ENCODE measurements at places on chromosomes 6 and 20.

DNA sequence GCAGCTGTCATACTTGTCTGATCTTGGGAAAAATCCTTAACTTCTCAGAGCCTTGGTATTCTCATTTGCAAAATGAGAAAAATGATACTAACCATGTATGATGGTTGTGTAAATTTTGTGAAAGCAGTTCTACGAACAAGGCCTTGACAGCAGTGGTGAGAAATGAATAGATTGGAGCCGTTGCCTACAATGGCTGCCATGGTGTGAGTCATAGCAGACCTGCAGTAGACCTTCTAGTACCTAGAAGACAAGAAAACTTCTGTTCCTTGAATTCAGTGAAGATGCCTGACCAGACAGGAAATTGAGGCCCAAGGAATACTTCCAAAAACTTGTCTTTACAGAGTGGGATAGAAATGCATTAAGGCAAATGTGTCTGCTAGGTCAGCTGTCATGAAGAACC, 338.9 kb downstream of the QKI start:
- DNase-seq = no peak

DNA sequence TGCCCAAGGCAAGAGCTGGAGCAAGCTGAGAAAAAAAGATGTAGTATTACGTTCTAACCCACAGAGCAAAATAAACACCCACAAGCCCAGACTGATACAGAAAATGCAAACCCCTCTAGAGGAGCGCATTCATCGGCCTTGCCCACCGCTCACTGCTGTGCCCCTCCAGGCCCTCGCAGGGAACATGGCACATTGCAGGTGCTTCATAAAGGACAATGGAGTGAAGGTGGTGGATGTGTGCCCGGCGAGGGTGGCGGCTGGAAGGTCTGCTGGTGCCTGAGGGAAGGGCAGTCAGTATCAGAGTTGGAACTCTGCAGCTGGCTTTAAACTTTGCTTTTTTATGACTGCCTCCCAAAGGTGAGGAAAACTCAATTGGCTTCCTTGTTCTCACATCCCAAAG, 18.5 kb upstream of the IRF4 start:
- DNase-seq = no peak

DNA sequence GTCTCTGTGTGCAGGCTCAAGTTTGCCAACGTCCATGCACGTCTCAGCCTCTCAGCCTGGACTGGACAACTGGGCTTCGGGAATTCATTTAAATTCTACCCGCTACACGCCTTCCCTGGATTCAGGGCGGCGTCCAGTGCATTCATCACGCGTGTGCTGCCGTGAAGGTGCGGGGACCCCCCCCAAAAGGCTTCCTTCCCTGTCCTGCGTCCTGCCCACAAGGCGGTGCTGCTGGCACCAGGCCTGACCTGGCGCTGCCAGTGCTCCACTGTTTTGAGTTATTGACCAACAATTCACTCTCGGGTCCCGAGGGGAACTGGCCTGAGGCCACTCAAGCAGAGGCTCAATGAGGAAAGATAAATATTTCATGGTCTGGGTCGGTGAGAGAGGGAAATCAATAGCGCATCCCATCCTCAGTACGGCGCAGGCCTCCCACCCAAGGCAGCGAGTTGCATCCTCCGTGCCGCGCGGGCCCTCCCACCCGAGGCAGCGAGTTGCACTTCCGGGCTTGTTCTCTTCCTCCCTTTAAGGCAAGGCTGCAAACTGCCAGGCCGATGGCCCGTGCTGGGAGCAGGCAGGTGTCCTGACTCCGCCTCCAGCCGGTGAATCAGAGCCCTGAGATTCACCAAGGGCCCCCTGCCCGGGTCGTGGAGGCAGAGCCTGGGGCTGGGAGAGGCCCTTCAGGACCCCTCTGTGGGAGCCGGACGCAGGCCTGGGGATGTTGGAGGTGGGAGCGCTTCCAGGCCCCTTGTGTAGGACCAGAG, 22.8 kb upstream of the BHLHE23 start:
- DNase-seq = no peak

- DNase-seq = no peak
Observed at GRCh38 chr6:160238761-160239751, 19.6 kb downstream of the SLC22A2 start.

- DNase-seq = no peak
Observed at GRCh38 chr20:17036541-17036940, 190.3 kb upstream of the PCSK2 start.

GRCh38 chr20:1283522-1284510, 17.7 kb downstream of the SNPH start:
- no peak for DNase-seq

GRCh38 chr6:16413399-16413798, 175.0 kb downstream of the GMPR start:
- peak; percentile 68 for DNase-seq

DNA sequence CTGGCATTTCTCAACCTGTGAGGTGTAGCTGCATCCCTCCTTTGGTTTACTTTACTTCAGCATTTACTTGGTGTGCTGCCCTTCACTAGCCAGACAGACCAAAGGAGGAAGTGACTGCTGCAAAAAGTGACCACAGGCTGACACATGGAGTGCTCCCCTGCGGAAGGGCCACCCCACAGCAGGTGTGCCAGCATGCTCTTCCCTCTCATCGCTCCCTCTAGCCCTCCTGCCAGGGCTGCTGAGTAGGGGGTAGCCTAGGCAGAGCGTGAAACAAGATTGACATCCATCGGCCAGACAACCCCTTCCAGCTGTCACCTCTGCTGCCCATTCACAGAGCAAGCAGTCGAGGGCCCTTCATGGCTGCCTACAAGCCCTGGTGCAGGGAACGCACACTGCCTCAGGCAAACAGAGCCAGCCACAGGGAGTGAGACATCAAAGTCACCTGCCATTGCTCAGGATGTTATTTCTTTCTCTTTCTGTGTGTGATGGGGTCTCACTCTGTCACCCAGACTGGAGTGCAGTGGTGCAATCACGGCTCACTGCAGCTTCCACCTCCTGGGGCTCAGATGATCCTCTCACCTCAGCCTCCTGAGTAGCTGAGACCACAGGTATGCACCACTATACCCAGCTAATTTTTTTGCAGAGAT, 102.0 kb upstream of the RPS6KA2 start:
- DNase-seq = no peak

DNA sequence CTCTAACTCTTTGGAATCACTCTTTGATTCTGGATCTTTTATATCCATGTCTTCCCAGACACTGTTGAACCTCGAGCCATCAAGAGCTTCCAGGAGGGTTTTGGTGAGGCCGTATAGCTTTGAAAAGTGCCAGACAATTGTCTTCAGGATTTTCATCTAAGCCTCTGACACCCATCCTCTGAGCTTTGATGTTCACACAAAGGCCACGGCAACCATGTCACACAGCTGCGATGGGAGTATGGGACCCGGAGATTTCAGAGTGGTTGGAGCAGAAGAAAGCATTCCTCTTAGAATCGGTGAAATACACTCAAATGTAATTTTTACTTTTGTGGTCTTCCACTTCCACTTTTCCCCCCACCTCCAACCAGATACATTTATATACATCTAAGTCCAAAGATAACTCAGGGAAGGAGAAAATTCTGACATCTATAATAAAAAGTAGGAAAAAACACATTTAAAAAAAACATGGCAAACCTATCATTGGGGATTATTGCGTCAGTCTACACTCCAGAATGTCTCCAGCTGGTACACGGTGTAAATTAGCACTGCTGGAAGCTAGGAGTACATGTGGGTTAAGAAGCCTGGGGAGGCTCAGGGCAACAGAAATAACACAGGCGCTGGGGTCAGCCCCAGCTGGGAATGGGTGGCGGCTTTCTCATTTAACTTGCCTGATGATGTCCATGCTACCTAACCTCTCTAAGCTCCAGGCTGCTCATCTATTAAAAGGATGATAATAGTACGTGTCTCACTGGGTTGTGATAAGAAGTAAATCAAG, 92.7 kb downstream of the LY86 start:
- no peak for DNase-seq

GRCh38 chr6:117919775-117920729, 13.0 kb downstream of the SLC35F1 start:
- no peak for DNase-seq

DNA sequence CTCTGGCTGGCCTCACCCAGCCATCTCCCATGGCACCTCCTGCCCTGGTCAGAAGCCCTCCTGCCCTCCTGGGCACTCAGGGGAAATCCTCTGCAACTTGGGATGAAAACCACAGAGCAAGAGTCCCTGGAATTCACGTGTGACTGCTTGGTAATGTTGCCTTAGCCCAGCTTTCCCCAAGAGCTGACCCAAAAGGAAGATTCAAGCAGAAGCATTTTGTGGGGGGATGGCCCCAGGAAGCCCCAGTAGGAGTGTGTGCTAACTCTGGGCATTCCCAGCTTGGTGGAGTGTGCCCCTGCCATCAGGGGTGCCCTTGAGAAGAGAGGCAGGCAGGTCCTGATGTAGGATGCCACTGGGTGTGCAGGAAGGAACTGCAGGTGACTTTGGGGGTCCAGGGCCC, 35.5 kb downstream of the SNX5 start:
- no peak for DNase-seq

DNA sequence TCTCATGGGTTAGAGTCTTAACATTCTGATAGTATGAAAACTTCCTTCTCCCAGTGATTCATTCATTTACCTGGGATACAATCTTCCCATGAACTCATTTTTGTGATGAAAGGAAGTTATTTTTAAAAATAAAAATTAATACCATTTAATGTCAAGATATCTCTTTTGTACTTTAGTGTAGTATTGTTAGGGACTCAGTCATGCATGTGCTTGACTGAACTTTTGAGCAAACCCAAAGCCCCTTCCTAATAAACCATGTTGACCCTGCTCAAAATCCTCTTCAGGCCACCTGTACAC, 52.4 kb downstream of the RNF217 start:
- no peak for DNase-seq

- DNase-seq = no peak
Observed at GRCh38 chr20:52746190-52746589, 226.0 kb upstream of the TSHZ2 start.

DNA sequence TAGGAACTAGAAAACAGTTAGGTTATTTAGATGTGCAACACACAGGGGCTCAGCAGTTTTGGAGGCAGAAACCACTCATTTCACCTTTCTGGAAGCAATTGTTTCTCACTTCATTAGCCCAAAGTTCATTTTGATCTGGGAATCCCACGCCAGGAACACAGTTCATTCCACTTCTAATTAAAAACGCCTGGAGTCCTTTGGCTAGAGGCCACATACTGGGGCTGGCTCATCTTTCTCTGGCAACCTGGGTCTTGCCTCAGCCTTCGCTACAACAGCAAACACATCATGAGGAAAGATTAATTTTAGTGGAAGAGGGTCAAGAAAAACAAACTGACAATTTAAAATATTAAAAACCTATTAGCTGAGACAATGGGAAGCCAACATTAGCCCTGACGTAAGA, 69.7 kb downstream of the RFPL4B start:
- no peak for DNase-seq

DNA sequence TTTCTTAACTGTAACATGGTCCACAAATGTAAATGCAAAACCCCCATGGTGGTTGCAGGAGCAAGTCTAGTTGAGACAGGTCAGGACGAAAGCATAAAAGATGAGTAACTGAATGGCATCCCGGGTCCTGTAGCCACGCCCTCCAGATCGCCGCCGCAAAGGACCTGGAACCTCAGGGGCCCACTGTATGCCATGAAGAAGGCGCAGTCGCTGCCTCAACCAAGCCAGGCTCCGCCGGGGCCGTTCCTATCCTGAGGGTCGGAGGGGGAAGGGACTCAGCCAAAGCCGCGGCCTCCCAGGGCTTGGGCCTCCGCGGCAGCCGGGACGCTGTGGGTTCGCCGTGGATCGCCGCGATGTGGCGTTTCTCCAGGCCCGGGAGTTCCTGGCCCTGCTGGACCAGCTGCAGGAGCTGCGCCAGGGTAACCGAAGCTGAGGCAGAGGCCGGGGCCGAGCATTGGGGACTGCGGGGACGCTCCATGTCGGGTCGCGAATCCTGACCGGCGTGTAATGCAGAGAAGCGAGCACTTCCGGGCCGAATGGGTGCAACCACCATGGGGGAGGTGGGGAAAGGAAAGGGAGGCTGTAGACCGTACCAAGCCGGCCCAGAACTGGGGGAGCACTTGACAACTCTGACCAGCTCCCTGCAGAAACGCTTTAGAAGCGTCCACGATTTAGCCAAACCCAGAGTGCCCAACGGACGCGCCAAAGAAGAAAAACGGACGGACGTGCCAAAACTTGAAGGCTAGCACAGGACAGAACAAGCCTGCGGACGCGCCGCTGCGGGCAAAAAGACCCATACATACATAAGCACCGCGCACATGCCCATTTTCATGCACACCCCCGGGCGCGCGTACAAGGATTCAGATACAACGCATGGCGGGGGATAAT, 11.1 kb downstream of the RPL7L1 start:
- peak; percentile 92 for DNase-seq

GRCh38 chr6:100633096-100633777, 168.5 kb upstream of the SIM1 start:
- no peak for DNase-seq

DNA sequence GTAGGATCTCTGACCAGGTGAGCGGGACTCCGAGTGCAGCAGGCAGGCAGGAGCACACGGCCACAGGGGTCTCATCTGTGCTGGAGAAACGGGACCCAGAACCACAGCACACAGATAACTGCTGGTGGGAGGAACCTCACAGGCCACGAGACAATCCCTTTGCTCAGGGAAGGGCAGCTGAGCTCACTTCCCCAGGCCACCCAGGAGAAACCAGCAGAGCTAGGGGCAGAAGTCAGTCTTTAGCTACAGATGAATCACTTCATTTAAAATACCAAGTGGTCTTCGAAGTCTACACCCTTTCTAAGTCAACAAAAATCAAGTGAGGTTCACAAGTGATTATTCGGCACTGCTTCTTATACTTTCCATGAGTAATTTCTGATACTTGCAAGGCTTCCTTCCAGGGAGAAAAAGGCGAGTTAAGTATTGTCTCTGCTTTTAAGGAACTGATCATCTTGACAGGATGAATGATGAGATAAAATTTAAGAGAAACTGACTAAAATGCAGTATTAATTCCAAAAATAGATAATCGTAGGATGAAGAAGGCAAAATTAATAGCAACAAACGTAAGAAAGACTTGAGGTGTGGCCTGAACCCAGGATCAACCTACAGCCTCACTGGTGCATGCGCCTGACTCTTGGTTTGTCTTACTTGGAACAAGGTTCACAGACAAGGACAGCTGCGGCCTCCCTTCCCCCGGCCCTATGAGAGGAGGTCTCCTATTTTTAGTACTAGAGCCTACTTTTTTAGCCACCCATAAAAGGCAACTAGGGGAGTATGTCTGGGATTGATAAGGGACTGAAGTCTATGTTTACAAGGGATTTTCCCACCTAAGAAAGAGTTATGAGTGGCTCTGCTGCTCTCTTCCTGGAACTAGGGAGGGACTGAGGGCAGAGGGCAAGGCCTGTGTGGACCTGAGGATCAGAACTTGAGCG, 233.6 kb downstream of the TTLL2 start:
- DNase-seq = no peak

GRCh38 chr6:93035756-93036155, 383.6 kb downstream of the EPHA7 start:
- DNase-seq = no peak

GRCh38 chr6:26390531-26390930, 7.6 kb downstream of the BTN2A2 start:
- DNase-seq = no peak

GRCh38 chr6:34237722-34238584, 1.3 kb downstream of the HMGA1 start:
- DNase-seq = peak; percentile 76
